Type B pancreatic cell (in vitro differentiated cells): ENCODE measurements at places on chromosomes 3 and 15. TPM values are rescaled to one million over a fixed set of nuclear protein-coding genes. Genes with fewer than 3 reads are reported as not detected.

Gene SLC28A2
- 0.14 and 2.4 TPM in 2 replicates for total RNA-seq

Gene PLCD1
- total RNA-seq, result 28.7 and 31.6 TPM in 2 replicates

Gene ETV5
- 26.4 and 42.2 TPM in 2 replicates for total RNA-seq

Gene ARL14
- 0.53 and 1.9 TPM in 2 replicates for total RNA-seq

Gene GRAMD2A
- 6.0 and 15.5 TPM in 2 replicates for total RNA-seq

Gene DUOX1
- total RNA-seq, result 5.5 and 11.1 TPM in 2 replicates

Gene GOLGA8G
- total RNA-seq, result not detected in 2 replicates

Gene ZBBX
- 1.0 and 3.8 TPM in 2 replicates for total RNA-seq

DNA sequence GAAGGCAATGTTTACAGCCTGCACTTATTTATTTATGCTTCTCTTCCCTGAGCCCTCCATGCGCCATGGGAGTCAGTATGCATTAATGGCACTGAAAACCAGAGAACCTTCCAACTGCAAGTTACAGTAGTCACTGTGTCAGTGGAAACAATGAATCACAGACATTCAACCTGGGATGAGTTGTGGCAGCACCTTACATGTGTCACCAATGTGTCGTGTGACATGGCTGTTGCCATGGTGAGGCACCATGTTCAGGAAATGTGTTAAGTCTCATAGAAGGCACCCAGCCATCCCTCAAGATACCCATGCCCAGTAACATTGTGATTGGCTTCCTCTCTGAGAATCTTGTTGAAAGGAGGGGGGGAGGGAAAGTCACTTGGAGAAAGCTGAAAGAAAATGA, 105.0 kb downstream of the FOXP1 start:
- DNase-seq, result no peak
- H3K36me3 ChIP-seq, result peaks cover 26% of the 10 kb centered on the region
- no peak overlapping the region for H3K4me3 ChIP-seq
- no peaks in the 10 kb centered on the region for H3K27me3 ChIP-seq

- H3K27me3 ChIP-seq, result peaks cover 8% of the 10 kb centered on the region
- H3K4me1 ChIP-seq, result peaks cover 7% of the 10 kb centered on the region
- H3K36me3 ChIP-seq, result no peaks in the 10 kb centered on the region
- H3K27ac ChIP-seq, result no peak overlapping the region
These were observed 5.0 kb upstream of the CCR9 start for GRCh38 chr3:45881078-45882022.

GRCh38 chr3:147795418-147795817, 386.3 kb downstream of the ZIC1 start:
- DNase-seq, result no peak
- no peaks in the 10 kb centered on the region for H3K4me1 ChIP-seq
- H3K27ac ChIP-seq, result no peak overlapping the region
- H3K36me3 ChIP-seq, result no peaks in the 10 kb centered on the region
- no peaks in the 10 kb centered on the region for H3K27me3 ChIP-seq

- peaks cover 9% of the 10 kb centered on the region for H3K36me3 ChIP-seq
- H3K27me3 ChIP-seq, result no peaks in the 10 kb centered on the region
- peak overlapping the region; percentile 39 for H3K27ac ChIP-seq
- H3K4me3 ChIP-seq, result no peak overlapping the region
These were observed 96.6 kb upstream of the PLXND1 start for GRCh38 chr3:129702934-129703712.

GRCh38 chr15:74378848-74379247, 11.4 kb upstream of the CYP11A1 start:
- no peak for DNase-seq
- H3K27me3 ChIP-seq, result no peaks in the 10 kb centered on the region
- H3K4me1 ChIP-seq, result peaks cover 11% of the 10 kb centered on the region
- no peaks in the 10 kb centered on the region for H3K36me3 ChIP-seq
- peak overlapping the region; percentile 65 for H3K4me3 ChIP-seq
- peak overlapping the region; percentile 99 for H3K27ac ChIP-seq

DNA sequence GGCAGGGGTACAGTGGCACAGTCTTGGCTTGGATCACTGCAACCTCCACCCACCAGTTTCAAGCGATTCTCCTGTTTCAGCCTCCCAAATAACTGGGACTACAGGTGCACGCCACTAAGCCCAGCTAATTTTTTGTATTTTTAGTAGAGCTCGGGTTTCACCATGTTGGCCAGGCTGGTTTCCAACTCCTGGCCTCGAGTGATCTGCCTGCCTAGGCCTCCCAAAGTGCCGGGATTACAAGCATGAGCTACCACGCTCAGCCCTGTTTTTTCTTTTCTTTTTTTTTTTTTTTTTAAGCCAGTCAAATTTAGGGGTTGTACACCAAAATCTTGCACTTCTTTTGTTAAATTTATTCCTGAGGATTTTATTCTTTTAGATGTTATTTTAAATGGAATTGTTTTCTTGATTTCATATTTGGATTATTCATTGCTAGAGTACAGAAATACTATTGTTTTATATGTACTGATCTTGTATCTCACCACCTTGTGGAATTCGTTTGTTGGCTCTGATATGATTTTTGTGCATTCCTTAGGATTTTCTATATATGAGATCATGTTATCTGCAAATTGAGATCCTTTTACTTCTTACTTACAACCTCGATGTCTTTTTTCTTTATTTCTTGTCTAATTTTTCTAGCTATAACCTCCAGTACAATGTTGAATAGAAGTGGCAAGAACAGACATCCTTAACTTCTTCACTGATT, 65.6 kb downstream of the ZNF609 start:
- no peak for DNase-seq
- peaks cover 35% of the 10 kb centered on the region for H3K4me1 ChIP-seq
- no peaks in the 10 kb centered on the region for H3K27me3 ChIP-seq

GRCh38 chr3:132267391-132267993, 49.7 kb upstream of the ACP3 start:
- no peak overlapping the region for H3K4me3 ChIP-seq
- H3K27me3 ChIP-seq, result no peaks in the 10 kb centered on the region
- no peaks in the 10 kb centered on the region for H3K4me1 ChIP-seq
- H3K27ac ChIP-seq, result no peak overlapping the region

GRCh38 chr3:48129921-48130320, 58.3 kb downstream of the CDC25A start:
- no peak overlapping the region for H3K27ac ChIP-seq
- H3K27me3 ChIP-seq, result no peaks in the 10 kb centered on the region
- H3K4me1 ChIP-seq, result peaks cover 19% of the 10 kb centered on the region
- H3K36me3 ChIP-seq, result no peaks in the 10 kb centered on the region
- no peak overlapping the region for H3K4me3 ChIP-seq

DNA sequence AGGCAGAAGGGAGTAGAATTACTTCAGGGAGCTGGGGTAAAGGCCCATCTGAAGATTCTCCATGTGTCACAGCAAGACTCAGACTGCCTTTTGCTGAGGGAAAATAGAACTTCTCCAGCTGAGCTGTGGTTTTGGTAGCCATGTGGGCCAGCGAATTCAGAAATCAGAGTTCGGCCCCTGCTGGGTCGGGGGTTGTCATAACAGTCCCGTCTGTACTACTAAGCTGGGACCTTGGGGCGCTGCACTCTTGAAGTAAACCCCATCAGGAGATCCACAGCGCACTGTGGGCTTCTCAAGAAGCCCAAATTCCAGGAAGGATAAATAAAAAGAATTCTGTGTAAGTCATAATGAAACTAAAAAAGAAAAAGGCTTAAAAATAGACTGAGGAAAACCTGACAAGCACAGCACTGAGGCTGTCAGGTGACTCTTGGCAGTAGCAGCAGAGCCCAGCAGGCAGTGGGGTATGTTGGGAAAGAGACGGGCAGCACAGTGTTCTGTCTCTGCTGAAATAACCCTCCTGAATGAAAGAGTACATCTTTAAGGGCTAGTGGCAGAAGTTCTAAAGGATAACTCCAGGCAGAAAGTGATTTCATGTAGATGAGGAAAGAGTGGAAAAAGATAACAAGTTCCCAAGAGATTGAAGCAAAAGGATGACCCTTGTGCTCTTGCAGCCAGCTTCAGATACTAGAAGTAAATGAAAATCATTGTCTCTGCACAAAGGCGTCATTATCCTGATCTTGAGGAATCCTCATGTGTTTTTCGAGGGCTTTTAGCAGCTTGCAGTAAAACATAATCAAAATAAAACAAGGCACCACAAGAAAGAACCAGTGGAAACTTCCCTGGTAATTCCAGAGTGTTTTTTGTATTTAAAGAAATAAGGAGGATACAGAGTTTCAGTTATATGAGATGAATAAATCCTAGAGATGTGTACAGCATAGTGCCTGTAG, 74.5 kb downstream of the RAB7A start:
- no peak overlapping the region for H3K27ac ChIP-seq
- no peaks in the 10 kb centered on the region for H3K27me3 ChIP-seq
- no peak overlapping the region for H3K4me3 ChIP-seq
- H3K36me3 ChIP-seq, result peaks cover 26% of the 10 kb centered on the region
- no peak for DNase-seq
- H3K4me1 ChIP-seq, result peaks cover 8% of the 10 kb centered on the region

GRCh38 chr3:61965770-61966131, 404.4 kb downstream of the PTPRG start:
- no peaks in the 10 kb centered on the region for H3K36me3 ChIP-seq
- no peak overlapping the region for H3K4me3 ChIP-seq
- DNase-seq, result no peak
- no peak overlapping the region for H3K27ac ChIP-seq

- DNase-seq, result peak; percentile 64
- peaks cover 27% of the 10 kb centered on the region for H3K4me1 ChIP-seq
- H3K27ac ChIP-seq, result peak overlapping the region; percentile 51
- H3K27me3 ChIP-seq, result no peaks in the 10 kb centered on the region
- peaks cover 3% of the 10 kb centered on the region for H3K36me3 ChIP-seq
These were observed 149.5 kb downstream of the DNAJB8 start for GRCh38 chr3:128317101-128317697.

GRCh38 chr15:70103880-70104626, 6.3 kb upstream of the TLE3 start:
- peaks cover 19% of the 10 kb centered on the region for H3K4me1 ChIP-seq
- peaks cover 40% of the 10 kb centered on the region for H3K27me3 ChIP-seq
- peak overlapping the region; percentile 18 for H3K27ac ChIP-seq
- DNase-seq, result no peak

GRCh38 chr3:113247675-113248458, 36.5 kb downstream of the BOC start:
- DNase-seq, result no peak
- no peak overlapping the region for H3K27ac ChIP-seq

- no peak overlapping the region for H3K4me3 ChIP-seq
- H3K4me1 ChIP-seq, result peaks cover 1% of the 10 kb centered on the region
- H3K27ac ChIP-seq, result no peak overlapping the region
- no peaks in the 10 kb centered on the region for H3K27me3 ChIP-seq
- DNase-seq, result no peak
These were observed 12.0 kb downstream of the MTMR10 start for GRCh38 chr15:30979457-30979856.

DNA sequence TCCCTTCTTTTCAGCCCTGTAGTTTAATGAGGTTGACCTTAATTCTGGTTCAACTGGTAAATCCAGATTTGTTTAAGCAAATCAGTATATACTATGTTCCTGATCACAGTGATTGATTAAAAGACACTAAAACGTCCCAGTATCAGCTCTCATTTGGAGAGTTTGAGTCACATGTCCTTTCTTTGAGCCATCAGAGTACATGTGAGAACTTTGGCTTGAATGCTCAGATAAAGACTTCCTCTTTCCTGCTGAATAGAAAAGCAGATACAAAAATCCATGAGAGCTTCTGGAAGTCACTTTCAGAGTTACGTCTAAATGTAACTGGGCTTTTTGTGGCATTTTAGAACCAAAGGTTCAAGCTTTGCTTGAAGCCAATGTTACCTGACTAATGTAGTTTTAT, 341.8 kb upstream of the SATB1 start:
- H3K27ac ChIP-seq, result no peak overlapping the region
- no peaks in the 10 kb centered on the region for H3K4me1 ChIP-seq
- no peak overlapping the region for H3K4me3 ChIP-seq
- no peaks in the 10 kb centered on the region for H3K27me3 ChIP-seq

GRCh38 chr3:38085943-38086324, 46.9 kb downstream of the DLEC1 start:
- peaks cover 6% of the 10 kb centered on the region for H3K36me3 ChIP-seq
- no peak for DNase-seq
- peaks cover 25% of the 10 kb centered on the region for H3K27me3 ChIP-seq
- no peaks in the 10 kb centered on the region for H3K4me1 ChIP-seq

DNA sequence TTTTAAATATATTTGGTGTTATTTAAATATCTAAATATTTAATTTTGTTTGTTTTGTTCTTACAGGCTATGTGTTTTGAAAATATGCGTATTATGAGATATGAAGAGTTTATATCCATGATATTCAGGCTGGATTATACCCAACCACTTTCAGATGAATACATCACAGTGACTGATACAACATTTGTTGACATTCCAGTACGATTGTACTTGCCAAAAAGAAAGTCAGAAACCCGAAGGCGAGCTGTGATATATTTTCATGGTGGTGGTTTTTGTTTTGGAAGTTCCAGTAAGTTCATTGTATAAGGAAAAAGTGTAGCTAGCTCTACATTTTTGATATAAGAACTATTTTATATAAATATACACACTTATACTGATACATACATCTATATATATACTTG, 6.9 kb downstream of the AADACL2 start:
- no peaks in the 10 kb centered on the region for H3K36me3 ChIP-seq
- H3K4me1 ChIP-seq, result no peaks in the 10 kb centered on the region
- no peak for DNase-seq
- no peak overlapping the region for H3K27ac ChIP-seq
- no peaks in the 10 kb centered on the region for H3K27me3 ChIP-seq

DNA sequence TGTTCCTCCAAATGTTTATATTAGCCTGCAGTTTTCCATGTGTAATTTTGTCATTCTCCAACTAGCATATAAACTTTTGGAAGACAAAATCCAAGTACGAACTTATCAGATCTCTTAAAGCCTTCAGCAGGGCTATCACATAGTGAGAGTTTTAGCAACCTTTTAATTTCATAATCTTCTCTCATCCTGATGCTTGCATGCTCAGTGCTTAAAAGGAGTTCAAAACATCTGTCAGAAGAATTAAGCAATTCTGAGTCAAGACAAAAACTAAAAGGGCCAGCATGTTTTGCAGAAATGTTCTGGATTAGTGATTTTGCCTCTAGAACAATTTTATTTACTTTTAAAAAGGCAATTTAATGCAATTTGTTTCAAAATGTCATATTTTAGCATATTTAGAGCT, 73.4 kb upstream of the SLC2A2 start:
- H3K4me3 ChIP-seq, result no peak overlapping the region
- H3K27ac ChIP-seq, result no peak overlapping the region
- no peak for DNase-seq
- no peaks in the 10 kb centered on the region for H3K4me1 ChIP-seq
- no peaks in the 10 kb centered on the region for H3K27me3 ChIP-seq
- peaks cover 11% of the 10 kb centered on the region for H3K36me3 ChIP-seq

GRCh38 chr3:14431452-14431916, 29.1 kb downstream of the SLC6A6 start:
- peaks cover 54% of the 10 kb centered on the region for H3K4me1 ChIP-seq
- H3K4me3 ChIP-seq, result peak overlapping the region; percentile 14
- H3K27ac ChIP-seq, result peak overlapping the region; percentile 96

- no peaks in the 10 kb centered on the region for H3K36me3 ChIP-seq
- no peak for DNase-seq
- H3K27ac ChIP-seq, result peak overlapping the region; percentile 63
- H3K4me1 ChIP-seq, result peaks cover 20% of the 10 kb centered on the region
- no peak overlapping the region for H3K4me3 ChIP-seq
These were observed 550 bp downstream of the CCDC9B start for GRCh38 chr15:40340038-40340739.

GRCh38 chr15:69758291-69758771, 305.7 kb downstream of the RPLP1 start:
- peaks cover 23% of the 10 kb centered on the region for H3K4me1 ChIP-seq
- peaks cover 5% of the 10 kb centered on the region for H3K36me3 ChIP-seq
- H3K27me3 ChIP-seq, result peaks cover 59% of the 10 kb centered on the region
- DNase-seq, result no peak
- H3K4me3 ChIP-seq, result no peak overlapping the region

- no peak for DNase-seq
- H3K36me3 ChIP-seq, result no peaks in the 10 kb centered on the region
- H3K27ac ChIP-seq, result no peak overlapping the region
- no peaks in the 10 kb centered on the region for H3K4me1 ChIP-seq
- H3K27me3 ChIP-seq, result no peaks in the 10 kb centered on the region
These were observed 49.2 kb upstream of the C15orf39 start for GRCh38 chr15:75152382-75153079.
